CD4-positive, alpha-beta T cell (primary cell): ENCODE measurements at places on chromosomes 2 and 18. TPM values are rescaled to one million over a fixed set of nuclear protein-coding genes. Genes with fewer than 3 reads are reported as not detected.

DNA sequence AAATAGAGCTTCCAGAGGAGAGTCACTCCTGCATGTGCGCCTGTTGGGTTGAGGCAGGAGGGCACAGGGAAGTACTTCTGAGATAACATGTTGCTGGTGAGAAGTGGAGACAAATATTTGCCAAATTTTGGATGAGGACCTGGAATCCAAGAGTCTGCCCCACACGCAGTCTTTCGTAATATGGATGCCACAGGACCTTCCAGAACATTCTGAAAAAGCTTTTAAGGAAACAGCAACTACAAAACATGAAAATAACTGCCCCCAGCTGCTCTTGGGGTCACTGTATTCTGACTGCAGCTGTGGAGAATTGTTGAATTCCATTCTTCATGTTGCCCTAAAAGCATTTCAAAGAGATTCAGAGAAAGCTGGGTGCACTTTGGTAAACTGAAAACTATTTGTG lies 227.5 kb downstream of the C1D start:
- H3K27me3 ChIP-seq: no peaks in the 10 kb centered on the region
- H3K4me1 ChIP-seq: no peaks in the 10 kb centered on the region

DNA sequence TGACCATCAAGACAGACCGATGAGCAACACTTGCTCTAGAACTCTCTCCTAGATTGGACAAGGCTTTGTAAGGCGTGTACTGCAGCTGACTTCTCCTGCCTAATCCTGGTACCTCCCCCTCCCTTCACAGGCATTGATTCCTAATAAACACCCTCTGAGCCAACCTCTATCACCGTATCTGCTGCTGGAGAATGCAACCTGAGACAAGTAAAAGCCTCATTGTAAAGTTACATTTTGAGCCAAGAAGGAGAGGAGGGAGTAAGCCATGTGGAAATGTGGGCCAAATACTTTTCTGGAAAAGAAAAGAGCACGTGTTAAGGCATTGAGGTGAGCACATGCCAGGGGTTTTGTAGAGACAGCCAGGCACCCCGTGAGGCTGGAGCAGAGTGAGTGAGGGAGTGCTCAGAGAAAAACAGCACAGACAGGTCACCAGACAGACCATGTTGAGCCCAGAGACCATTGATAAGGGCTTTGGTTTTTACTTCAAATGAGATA lies 2.6 kb upstream of the WDFY1 start:
- no peak for DNase-seq
- H3K27ac ChIP-seq: no peak overlapping the region
- no peaks in the 10 kb centered on the region for H3K27me3 ChIP-seq
- no peak overlapping the region for H3K4me3 ChIP-seq
- no peaks in the 10 kb centered on the region for H3K36me3 ChIP-seq

DNA sequence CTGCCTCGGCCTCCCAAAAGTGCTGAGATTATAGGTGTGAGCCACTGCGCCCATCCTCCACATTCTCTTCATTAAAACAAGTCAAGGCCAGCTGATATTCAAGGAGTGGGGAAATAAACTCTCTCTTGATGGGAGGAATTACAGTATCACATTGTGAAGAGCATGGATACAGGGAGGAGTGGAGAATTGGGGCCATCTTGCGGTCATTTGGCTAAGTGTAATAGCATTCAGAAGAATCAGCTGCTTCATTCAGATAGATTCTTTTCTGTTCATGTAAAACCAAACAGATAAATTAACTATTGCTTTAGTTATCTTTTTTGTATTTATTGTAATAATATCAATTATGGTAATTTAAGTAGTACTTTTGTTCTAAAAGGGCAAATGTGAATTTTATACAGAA lies 156.3 kb downstream of the UBR3 start:
- H3K36me3 ChIP-seq: peaks cover 18% of the 10 kb centered on the region
- H3K4me3 ChIP-seq: no peak overlapping the region
- no peaks in the 10 kb centered on the region for H3K27me3 ChIP-seq
- H3K27ac ChIP-seq: no peak overlapping the region
- DNase-seq: no peak
- H3K4me1 ChIP-seq: no peaks in the 10 kb centered on the region

DNA sequence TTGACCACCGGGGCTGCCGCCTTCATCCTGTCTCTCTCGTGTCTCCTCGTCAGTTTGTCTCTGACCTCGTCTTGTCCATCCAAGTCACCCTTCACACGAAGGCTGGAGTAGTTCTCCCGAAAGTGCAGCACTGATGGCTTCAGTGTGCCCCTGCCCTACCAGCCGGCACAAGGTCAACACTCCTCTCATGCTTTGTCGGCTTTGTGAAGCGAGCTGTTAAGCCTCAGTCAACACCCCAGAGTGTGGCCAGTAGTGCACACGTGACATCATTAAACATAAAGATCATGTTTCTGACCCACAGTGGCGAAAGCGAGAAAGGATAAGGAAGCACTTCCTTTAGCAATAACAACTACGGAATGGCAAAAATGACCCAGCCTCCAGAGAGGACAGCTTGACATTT lies 23.2 kb downstream of the ACKR3 start:
- no peaks in the 10 kb centered on the region for H3K27me3 ChIP-seq
- H3K36me3 ChIP-seq: no peaks in the 10 kb centered on the region
- no peak for DNase-seq
- H3K4me1 ChIP-seq: no peaks in the 10 kb centered on the region
- H3K27ac ChIP-seq: no peak overlapping the region
- H3K4me3 ChIP-seq: no peak overlapping the region

- peak overlapping the region; percentile 87 for H3K4me3 ChIP-seq
- peaks cover 37% of the 10 kb centered on the region for H3K4me1 ChIP-seq
- peaks cover 19% of the 10 kb centered on the region for H3K36me3 ChIP-seq
- DNase-seq: peak; percentile 81
These were observed 1.1 kb upstream of the CXCR4 start for GRCh38 chr2:136118819-136119716.

DNA sequence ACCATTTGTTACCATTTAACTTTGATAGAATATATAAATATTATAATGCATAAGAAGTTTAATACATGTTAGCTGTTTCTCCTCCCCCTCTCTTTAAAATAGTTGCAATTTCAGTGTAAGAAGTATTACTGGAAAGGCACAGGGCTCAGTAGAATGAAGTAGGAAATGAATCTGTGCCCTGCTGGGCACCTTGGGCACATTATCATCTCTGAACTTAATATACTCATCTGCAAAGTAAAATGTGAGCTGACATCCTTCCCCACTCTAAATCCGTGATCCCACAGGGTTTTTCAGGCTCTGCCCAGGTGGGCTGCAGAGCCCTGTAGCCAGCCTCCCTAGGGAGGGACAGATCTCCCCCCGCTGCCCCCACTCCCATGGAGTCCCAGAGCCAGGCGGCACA lies 56.8 kb downstream of the DPP4 start:
- no peak overlapping the region for H3K4me3 ChIP-seq
- no peaks in the 10 kb centered on the region for H3K27me3 ChIP-seq
- H3K36me3 ChIP-seq: peaks cover 40% of the 10 kb centered on the region
- H3K27ac ChIP-seq: no peak overlapping the region

- no peaks in the 10 kb centered on the region for H3K36me3 ChIP-seq
- no peak overlapping the region for H3K4me3 ChIP-seq
- no peak overlapping the region for H3K27ac ChIP-seq
- no peaks in the 10 kb centered on the region for H3K27me3 ChIP-seq
- H3K4me1 ChIP-seq: no peaks in the 10 kb centered on the region
These were observed 310.3 kb downstream of the NOL4 start for GRCh38 chr18:33914399-33914798.

DNA sequence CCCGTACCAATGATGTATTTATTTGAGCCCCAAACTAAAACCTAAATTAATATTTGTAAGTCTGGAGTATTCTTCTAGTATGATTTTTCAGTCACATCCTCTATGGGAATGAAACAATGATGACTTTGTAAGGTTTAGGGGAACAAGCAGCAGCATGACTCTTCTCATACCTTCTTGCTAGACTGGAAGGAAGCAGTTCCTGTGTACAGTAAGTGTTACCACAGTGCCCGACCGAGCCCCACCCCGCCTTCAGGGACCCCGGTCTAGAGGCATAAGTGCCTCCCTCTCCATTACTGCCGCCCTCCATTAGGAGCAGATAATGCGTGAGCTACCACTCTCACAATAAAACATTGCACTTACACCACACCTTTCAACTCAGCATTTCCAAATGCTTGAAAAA lies 599.3 kb downstream of the ARHGAP15 start:
- H3K4me3 ChIP-seq: no peak overlapping the region
- no peaks in the 10 kb centered on the region for H3K27me3 ChIP-seq
- peaks cover 15% of the 10 kb centered on the region for H3K36me3 ChIP-seq
- H3K27ac ChIP-seq: no peak overlapping the region
- peaks cover 8% of the 10 kb centered on the region for H3K4me1 ChIP-seq

DNA sequence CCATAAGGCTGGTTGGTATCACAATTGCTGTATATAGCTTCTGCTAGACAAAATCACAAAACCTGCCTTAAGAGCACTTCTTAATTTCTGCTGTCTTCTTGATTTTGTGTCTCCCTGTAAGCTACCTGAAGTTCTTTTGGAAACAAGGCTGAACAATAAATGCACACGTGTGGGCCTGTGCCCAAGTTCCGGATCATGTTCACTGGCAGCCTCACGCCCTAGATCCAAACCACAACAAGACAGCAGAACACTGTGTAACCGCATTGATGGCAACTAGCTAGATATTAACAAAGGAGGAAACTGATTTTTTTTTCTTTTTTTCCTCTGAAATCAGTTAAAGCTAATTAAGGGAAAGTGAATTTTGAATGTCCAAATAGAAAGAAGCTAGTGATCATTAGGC lies 81.5 kb upstream of the LYPD6B start:
- H3K27ac ChIP-seq: no peak overlapping the region
- no peaks in the 10 kb centered on the region for H3K4me1 ChIP-seq
- H3K36me3 ChIP-seq: peaks cover 2% of the 10 kb centered on the region
- H3K4me3 ChIP-seq: no peak overlapping the region
- H3K27me3 ChIP-seq: no peaks in the 10 kb centered on the region

GRCh38 chr2:240503848-240504247 lies 53.9 kb downstream of the ANKMY1 start:
- H3K27ac ChIP-seq: no peak overlapping the region
- no peak overlapping the region for H3K4me3 ChIP-seq
- H3K4me1 ChIP-seq: no peaks in the 10 kb centered on the region
- DNase-seq: no peak
- peaks cover 15% of the 10 kb centered on the region for H3K36me3 ChIP-seq
- no peaks in the 10 kb centered on the region for H3K27me3 ChIP-seq

DNA sequence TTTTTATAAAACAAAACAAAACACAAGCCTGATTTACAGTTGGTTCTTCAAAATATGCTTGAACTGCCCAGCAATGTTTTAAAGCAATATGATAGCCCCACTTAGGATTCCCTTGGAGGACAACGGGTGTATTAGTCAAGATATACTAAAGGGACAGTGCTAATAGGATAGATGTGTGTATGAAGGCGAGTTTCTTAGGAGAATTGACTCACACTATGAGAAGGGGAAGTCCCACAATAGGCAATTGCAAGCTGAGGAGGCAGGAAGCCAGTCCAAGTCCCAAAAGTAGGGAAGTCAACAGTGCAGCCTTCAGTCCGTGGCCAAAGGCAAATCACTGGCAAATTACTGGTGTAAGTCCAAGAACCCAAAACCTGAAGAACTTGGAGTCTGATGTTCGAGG lies 167.9 kb downstream of the CBLN2 start:
- H3K27me3 ChIP-seq: no peaks in the 10 kb centered on the region
- no peak overlapping the region for H3K27ac ChIP-seq
- no peaks in the 10 kb centered on the region for H3K4me1 ChIP-seq
- no peak for DNase-seq

DNA sequence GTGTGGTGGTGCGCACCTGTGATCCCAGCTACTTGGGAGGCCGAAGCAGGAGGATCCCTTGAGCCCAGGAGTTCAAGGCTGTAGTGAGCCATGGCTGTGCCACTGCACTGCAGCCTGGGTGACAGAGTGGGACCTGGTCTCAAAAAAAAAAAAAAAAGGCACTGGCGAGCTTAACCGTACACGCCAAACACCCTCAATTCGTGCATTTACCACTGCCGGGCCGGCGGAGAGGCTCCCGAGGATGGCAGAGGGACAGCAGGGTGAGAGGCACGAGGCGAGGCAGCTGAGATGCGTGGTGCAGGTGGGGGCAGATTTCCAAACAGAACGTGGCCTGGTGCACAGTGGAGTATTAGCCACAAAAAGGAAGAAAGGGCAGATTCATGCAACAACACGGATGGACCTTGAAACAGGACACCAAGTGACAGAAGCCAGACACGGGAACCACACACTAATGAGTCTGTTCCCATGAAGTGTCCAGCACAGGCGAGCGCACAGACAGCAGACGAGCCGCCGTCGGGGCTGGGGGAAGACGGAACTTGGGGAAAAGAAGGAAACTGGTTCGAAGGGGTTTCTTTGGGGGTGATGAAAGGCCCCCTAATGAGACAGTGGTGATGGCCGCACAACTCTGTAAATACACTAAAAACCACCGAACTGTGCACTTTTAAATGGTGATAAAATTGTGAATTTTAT lies 27.4 kb downstream of the SLC66A2 start:
- H3K27me3 ChIP-seq: no peaks in the 10 kb centered on the region
- peaks cover 3% of the 10 kb centered on the region for H3K4me1 ChIP-seq
- H3K27ac ChIP-seq: no peak overlapping the region
- DNase-seq: no peak
- no peak overlapping the region for H3K4me3 ChIP-seq

GRCh38 chr2:96928277-96928781 lies 58.1 kb downstream of the FAM178B start:
- no peak for DNase-seq
- H3K36me3 ChIP-seq: no peaks in the 10 kb centered on the region
- no peaks in the 10 kb centered on the region for H3K27me3 ChIP-seq
- H3K4me3 ChIP-seq: no peak overlapping the region
- H3K27ac ChIP-seq: no peak overlapping the region
- peaks cover 25% of the 10 kb centered on the region for H3K4me1 ChIP-seq

DNA sequence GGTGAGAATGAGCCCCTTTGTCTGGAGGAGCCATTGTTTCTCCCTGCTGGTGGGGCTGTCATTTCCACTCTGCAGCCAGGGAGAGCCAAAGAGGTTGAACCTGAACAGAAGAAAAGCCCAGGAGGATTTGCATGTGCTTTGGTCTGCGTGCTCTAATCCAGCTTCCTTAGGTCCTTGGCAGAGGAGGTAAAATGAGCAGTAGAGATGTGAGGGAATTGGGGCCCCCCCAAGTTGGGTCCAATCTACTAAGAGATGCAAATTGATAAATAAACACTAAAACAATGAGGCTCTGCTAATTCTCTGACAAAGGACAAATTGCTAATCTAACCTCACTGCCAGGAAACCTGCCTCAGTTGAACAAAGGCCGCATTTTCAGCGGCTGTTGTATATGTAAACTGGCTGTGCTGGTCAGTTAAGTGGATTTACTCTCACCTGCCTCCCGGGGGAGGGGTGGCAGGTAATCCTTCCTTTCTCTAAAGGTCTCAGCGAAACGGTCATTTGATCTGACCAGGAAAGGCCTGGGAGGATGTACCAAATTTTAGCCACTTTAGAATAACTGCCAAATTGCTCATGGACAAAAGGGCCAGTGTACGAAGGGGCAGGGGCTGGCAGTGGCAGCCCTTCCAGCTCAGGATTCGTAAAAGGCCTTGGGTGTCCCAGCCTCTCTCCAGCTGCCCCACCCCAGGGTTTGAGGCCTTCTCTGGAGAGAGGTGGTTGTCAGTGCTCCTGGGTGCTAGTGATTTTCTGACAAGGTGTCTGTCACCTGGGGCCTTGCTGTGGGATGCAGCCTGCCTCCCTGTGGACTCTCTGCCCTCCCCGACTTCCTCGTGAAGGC lies 193.6 kb downstream of the MIB1 start:
- H3K27ac ChIP-seq: no peak overlapping the region
- H3K4me1 ChIP-seq: no peaks in the 10 kb centered on the region
- DNase-seq: no peak

CENPA gene
- total RNA-seq: 1.1 TPM

DES gene
- total RNA-seq: not detected

KCNE4 gene
- not detected for total RNA-seq

AGXT gene
- total RNA-seq: not detected

CNDP1 gene
- 0.25 TPM for total RNA-seq

TUBA4A gene
- total RNA-seq: 183 TPM

RBMS1 gene
- 90.3 TPM for total RNA-seq

SEPTIN10 gene
- total RNA-seq: 2.0 TPM
